Activated naive CD4-positive, alpha-beta T cell treated with anti-CD3 and anti-CD28 coated beads, Interleukin-2, amount 50 U/mL, for 16 hours (primary cell): ENCODE measurements at places on chromosomes 1 and 21.

GRCh38 chr1:25246600-25247023 is 642 bp downstream of the RSRP1 start:
- peak; percentile 31 for DNase-seq

GRCh38 chr1:157515709-157516108 is 36.6 kb downstream of the FCRL5 start:
- no peak for DNase-seq

- no peak for DNase-seq
Measured at GRCh38 chr1:156458181-156458503, 42.4 kb downstream of the MEF2D start.

DNA sequence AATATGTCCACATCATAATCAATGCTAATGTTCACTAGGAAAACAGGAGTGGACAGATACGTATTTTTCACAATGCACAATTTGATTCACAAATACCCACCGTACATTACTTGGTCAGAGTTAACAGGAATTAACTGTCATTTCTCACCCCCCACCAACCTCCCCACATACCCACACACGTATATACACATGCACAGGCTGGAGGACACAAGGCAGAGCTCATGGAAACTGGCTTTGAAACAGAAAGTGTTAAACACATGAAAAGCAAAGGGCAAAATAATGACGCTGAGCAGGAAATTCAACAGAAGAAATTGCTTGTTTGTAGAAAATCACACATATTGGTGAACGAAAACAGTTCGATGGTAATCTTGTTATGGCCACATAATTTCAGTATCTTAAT is 188.4 kb upstream of the DMRTA2 start:
- no peak for DNase-seq

GRCh38 chr1:219114014-219114413 is 59.7 kb upstream of the LYPLAL1 start:
- DNase-seq, result no peak

GRCh38 chr1:93328809-93329760 is 16.6 kb upstream of the DR1 start:
- no peak for DNase-seq

GRCh38 chr21:25487046-25487594 is 120.2 kb downstream of the MRPL39 start:
- DNase-seq, result no peak

GRCh38 chr1:54814126-54814498 is 13.0 kb upstream of the TTC22 start:
- DNase-seq, result no peak

GRCh38 chr1:178034676-178035075 is 59.2 kb upstream of the RASAL2 start:
- no peak for DNase-seq
